Stimulated activated CD8-positive, alpha-beta memory T cell treated with anti-CD3 and anti-CD28 coated beads, Interleukin-7, amount 100 ng/mL, for 1 hour (primary cell): ENCODE measurements at places on chromosomes 5 and 9.
A peak's percentile ranks its signal among the peaks of the same experiment; 100 is the strongest.

DNA sequence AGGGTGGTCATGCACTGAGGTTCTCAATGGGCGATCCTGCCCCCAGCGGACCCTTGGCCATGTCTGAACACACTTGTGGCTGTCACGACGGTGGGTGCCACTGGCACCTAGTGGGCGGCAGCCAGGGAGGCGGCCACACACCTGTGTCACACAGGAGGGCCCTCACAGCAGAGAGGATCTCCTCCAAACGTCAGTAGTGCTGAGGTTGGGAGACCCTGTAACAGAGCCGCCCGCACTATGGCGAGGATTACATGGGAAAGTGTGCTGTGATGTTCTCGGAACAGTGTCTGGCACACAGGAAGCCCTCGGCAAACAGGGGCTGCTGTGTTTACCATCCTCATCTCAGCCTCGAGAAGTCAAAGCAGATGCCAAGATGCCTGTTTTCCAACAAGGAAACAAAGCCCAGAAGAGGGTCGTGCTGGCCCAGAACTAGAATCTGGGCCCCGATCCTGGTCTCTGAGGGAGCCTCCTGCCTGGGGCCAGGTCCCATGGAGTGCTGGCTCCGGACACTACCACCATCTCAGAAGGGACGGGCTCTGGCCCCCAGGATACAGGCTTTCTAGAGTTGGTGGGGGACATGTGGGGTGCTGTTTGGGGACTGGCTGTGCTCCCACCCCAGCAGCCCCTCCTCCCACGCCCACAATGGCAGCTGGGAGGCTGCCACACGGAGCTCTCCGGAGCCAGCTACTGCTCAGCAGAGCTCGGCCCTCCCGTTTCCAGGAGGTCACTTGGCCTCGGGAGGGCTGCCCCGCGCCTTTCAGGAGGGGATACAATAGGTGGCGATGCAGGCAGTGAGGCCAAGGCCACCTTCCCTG is 48.2 kb downstream of the DBH start:
- no peak for DNase-seq

GRCh38 chr5:124663101-124663506 is 83.3 kb downstream of the ZNF608 start:
- no peak for DNase-seq

GRCh38 chr9:90802386-90802985 is 867 bp downstream of the SYK start:
- DNase-seq: no peak

GRCh38 chr9:27817747-27818146 is 244.5 kb upstream of the C9orf72 start:
- no peak for DNase-seq

DNA sequence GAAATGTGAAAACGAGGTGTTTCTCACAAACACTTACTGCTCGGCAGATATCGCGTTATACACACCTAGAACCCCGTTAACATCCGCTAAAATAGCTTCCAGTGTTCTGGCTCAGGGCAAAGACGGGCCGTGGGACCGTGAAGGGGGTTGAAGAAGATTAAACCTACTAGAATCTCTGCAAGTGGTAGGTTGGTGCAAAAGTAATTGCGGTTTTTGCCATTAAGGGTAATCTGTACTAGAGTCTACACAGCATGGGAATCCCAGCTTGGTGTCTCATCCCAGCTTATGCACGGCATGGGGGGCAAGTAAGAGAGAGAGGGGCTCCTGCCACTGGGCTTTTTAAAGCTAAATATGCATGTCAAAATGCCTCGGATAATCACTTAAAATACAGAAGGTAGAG is 43.9 kb downstream of the HRH2 start:
- DNase-seq: no peak

GRCh38 chr9:125558453-125559092 is 148.4 kb downstream of the MAPKAP1 start:
- DNase-seq: peak; percentile 8

DNA sequence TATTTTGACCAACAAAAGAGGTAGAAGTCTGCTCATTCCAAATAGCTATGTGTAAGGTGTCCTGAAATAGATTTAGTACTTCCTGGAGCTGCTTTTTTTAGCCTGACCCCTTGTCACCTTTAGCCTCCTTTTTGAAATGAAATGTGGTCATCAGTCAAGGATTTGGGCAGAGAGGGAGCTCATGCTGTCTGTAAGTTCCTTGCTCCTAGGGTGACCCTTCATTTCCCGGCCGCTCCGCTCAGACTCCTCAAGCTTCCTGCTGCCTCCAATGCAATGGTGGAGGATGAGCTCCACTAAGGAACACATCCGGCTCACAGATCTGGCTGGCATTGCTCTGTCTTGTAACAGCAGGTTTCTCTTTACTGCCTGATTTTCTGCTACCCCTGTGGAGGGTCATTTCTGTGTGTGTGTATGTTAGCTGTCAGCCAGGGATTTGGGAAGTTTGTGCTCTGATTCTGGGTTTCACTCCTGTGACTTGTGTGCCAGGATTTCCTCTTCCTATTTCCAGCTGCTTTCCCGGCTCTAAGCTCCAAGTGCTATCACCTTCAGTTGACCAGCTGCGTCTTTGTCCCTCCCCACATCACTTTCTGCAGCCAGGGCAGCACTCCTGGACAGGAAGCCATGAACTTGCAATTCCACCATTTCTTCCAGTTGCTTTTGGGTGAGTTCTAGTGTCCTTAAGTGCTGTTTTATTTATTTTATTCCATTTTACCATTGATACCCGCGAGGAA is 265.9 kb downstream of the ICE1 start:
- DNase-seq: no peak

GRCh38 chr5:112649882-112650281 is 87.8 kb upstream of the APC start:
- DNase-seq: no peak

- no peak for DNase-seq
Observed at GRCh38 chr9:16726029-16726428, 144.4 kb downstream of the BNC2 start.

- no peak for DNase-seq
Observed at GRCh38 chr5:52751137-52751536, 36.6 kb upstream of the ITGA1 start.

DNA sequence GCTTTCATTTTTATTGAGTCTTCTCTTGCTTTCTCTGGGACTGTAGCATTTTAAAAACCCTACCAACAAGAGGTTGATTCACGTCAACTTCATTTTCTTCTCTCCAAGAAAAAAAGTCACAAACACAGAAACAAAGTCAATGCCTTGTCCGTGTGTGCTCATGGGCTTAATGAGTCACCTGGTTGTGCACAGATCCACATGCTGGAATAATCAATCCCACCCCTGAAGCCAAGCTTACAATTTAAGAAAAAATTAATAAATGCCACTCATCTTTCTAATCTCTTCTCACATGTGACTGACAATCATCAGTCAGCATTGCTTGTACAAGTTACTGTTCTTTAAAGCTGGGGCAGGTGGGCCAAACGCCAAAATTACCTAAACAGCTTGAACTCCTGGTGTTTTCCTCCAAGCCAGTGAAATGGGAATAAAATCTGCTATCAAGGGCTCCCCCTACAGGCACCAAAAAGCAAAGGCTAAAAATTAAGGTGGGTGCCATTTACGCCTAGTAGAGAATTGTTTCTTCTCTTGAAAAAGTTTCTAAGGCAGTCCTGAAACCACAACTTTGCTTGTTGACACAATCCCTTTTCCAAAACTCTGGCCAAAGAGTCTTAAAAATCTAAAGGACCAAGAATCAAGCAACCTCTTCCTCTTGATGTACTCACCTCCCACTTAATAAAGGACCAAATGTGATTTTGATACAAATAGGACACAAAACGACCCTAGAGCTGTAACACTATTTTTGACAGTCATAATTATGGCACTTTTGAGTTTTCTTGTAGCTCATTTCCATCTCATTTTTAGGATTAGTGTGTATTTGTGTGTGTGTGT is 21.3 kb downstream of the TRMO start:
- DNase-seq: no peak

GRCh38 chr5:123597018-123597417 is 85.0 kb downstream of the CSNK1G3 start:
- DNase-seq: no peak

DNA sequence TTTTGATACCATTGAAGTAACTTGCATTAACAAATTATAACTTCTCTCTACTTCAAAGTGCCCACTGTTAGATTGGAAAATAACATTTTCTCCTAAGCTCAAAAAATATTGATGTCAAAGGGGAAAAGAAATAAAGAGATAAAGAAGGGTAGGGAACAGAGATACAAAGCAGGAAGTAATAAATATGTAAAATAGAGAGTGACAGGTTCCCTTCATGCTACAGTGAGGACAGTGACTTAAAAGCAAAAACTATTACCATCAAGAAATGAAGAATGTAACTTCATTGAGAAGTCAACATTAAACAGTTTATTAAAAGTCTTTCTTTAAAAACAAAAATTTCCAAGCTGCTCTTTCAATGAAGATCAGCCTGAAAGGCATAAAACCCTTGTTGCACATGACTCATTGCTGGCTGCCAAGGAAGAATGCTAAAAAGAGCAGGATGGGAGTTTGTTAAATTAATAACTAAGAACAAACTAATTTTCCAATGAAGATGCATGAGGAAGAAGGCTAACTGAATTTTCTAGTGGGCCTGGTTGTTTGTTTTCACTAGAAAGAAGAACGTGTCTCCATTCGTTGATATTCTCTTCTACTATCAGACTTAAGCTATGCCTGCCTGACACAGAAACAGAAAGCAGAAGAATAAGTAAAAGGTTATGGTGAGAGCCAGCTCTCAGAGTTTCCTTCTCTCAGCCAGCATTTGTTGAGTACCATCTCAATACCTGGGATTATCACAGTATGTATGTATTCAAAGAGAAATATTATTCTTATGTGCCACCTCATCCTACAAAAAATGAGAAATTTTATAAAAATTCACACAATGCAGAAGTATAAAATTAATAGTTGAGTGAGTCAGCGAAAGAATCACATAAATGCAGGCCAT is 197.8 kb upstream of the NREP start:
- DNase-seq: no peak

DNA sequence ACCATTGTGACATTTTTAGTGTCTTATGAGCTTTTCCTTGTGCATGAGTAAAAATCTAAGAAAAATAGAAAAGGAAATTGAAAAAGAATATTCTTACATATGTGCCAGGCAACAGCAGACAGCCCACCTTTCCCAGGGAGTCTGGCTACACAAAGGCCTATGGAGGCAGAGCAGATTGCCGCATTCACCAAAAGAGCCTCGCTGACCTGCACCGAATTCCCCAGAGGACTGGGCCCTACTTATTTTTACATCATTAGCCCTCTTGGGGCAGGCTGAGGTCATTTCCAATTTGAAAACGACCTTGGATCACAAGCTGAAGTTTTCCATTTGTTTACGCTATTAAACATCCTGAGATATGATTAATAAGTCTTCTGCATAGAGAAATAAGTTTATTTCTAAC is 66.2 kb upstream of the WDR41 start:
- no peak for DNase-seq

- DNase-seq: no peak
Observed at GRCh38 chr5:97888439-97888838, 705.4 kb upstream of the RIOK2 start.

DNA sequence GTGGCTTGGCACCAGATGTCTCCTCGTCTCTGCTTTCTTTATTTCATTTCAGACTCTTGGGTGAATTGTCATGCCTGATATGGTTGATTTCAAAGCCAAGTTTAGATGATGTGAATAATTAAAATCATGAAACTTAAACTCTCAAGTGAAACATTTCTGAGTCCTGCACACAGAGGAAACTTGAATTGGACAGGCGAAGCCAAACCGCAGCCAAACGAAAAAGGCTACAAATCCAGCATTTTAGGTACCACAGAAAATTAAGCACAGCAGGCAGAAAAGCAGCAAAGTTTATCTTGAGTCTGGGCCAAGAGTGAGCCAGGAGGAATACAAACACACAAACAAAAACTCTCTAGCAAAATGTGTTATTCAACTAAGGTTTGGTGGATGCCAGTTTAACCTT is 659.8 kb upstream of the KLF4 start:
- DNase-seq: no peak

- DNase-seq: no peak
Observed at GRCh38 chr9:114124138-114124537, 25.0 kb upstream of the KIF12 start.

GRCh38 chr9:133359399-133360175 is 3.2 kb downstream of the SURF2 start:
- DNase-seq: no peak

DNA sequence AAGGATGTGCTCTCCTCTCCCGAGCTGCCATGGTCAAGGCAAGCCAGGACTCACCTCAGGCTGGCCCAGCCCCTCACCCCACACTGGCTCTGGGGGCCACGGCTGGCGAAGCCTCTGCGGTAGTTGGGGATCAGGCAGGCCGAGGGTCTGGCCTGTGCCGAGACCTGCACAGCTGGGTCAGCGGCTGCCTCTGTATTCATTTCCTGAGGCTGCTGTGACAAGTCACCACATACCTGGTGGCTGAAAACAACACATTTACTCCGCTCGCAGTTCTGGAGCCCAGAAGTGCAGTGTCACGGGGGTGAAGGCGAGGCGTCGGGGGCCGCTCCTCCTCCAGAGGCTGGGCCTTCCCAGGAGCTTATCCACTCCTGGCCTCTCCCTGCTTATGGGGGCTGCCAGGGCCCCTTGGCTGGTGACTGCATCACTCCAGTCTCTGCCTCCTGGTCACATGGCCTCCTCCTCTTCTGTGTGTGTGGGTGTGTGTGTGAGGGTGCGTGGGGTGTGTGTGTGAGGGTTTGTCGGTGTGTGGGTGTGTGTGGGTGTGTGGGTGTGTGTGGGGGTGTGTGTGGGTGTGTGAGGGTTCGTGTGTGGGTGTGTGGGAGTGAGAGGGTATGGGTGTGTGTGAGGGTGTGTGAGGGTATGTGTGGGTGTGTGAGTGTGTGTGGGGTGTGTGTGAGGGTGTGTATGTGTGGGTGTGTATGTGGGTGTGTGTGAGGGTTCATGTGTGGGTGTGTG is 3.2 kb upstream of the SCGB3A1 start:
- DNase-seq: no peak

GRCh38 chr5:139763930-139764791 is 31.4 kb upstream of the PSD2 start:
- DNase-seq: no peak

DNA sequence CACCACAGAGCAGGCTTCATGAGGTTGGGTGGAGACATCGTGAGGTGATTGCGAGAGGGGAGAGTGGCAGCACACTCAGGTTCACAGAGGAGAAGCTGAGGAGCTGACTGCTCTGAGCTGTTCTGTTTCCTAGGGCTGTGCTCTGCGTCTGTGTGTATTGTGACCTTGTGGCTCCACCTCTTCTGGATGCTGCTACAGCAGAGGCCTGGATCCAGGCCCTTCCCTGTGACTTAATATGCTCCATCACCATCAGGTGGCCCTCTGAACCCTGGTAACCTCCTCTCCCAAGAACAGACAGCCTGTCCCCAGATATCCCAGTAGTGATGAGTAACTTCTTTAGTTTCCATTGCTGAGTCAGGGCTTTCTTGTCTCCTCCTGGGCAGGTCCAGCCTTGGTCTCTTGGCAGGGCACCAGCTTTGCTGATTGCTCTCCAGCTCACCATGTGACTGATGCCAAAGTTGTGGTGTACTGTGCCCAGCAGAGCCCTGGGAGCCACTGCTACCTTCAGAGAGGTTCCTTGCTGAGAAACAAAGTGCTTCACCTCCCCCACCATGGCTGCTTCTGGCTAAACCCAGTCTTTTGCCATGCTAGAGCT is 212.8 kb upstream of the CHD1 start:
- DNase-seq: no peak

GRCh38 chr9:34443533-34443932 is 14.8 kb downstream of the FAM219A start:
- DNase-seq: no peak

GRCh38 chr9:73133921-73134407 is 17.7 kb upstream of the ANXA1 start:
- no peak for DNase-seq
